ENCODE measurements at places on chromosomes 4 and X.

DNA sequence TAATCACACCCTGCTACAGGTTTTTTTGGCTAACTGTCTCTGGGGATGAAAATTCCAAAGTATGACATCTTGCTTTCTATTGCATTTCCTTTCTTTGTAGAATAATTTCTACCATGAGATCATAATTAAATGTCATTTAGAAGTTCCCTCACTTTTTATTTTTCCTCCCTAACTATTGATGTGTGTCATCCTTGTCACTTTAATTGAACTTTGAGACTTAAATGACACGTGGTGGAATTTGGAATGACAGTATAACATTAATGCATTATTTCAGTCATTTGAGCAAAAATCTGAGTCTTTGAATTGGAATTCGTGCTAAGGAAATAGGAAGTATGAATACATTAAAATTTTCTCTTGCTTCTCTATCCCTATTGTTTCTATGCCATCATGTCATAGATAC is 745.4 kb downstream of the PDHA2 start:
- no peak for DNase-seq

DNA sequence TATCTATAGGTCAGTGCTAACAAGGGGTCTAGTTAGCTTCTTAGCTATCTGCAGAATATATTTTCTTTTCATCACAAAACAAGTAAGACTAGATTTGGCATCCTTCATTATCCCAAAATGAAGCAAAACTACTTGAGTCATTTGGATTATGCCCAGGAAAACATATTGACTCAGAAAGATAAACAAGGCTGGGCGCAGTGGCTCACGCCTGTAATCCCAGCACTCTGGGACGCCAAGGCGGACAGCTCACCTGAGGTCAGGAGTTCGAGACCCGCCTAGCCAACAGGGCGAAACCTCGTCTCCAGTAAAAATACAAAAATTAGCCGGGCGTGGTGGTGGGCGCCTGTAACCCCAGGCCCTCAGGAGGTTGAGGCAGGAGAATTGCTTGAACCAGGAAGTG is 18.0 kb upstream of the MND1 start:
- DNase-seq, result no peak

DNA sequence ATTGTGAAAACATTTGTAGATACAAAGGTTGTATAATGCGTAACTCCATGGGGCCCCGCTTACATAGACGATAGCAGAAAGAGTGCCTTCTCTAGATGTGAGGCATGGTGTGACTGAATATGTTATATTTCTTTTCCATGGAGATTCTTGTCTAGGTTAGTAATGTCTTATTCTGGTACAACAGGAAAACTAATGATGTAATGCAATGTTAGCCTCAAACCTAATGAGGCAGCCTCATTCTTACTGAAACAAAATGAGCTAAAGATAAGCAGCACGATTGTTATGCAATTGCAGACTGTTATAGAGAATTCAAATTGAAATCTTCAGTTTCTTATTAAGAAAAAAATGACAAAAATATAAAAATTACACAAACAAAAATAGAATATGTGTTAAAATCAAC is 171.1 kb upstream of the ANKRD50 start:
- DNase-seq, result no peak

GRCh38 chr4:2243681-2244380 is 1.9 kb upstream of the HAUS3 start:
- DNase-seq, result no peak

DNA sequence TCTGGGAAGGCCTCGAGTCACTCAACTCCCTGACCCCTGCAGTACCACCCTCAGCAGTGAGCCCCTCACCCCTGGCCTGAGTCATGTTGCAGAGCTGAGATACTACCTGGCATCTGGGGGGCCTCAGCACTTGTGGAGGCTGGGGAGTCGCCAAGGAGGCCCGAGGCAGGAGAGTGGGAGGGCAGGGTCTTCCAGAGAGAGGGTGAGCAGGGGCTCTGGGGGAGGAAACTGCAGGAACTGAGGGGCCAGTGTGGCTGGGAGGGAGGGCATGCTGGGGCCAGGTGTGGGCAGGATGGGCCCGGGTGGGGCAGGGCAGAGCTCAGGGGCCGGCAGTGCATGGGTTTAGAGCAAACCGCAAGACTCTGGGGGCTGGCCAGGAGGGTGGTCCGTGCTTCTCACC is 59.7 kb downstream of the SORCS2 start:
- DNase-seq, result no peak
